ENCODE measurements at places on chromosomes 2 and 18.

DNA sequence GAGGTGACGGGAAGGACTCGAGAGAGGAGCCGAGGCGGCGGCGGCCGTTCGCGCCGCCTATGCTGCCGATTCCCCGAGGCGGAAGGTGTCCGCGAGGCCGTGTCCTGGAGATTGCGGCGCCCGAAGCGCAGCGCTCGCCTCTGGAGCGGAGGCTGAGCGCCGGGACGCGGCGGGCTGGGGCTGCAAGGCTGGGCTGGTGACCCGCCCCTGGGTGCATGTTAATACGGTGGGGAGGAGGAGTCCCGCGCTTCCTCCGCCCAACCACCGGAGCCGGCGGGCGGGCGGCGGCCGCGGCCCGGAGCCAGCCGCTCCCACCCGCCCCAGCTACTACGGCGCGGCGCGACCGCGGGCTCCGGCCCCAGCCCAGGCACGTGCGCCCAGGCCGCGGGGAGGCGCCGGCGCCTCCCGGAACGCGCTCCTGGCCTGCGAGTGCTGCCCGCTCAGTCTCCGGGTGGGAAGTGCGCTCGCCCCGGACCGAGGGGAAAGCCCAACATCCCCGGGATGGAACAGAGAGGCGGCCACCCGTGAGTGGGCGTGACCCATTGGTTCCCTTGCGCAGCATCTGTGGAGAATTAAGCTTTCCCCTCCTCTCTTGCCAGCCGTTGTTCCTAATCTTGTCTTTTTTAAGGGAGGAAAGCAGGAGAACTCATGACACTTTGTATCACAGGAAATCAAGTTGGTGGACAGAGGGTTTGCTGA is at the start of gene DLGAP1:
Gene DLGAP1 (minus strand): TSS at position 195 of the 699 bp plus-strand sequence.
- DNase-seq, result peak; percentile 65

DNA sequence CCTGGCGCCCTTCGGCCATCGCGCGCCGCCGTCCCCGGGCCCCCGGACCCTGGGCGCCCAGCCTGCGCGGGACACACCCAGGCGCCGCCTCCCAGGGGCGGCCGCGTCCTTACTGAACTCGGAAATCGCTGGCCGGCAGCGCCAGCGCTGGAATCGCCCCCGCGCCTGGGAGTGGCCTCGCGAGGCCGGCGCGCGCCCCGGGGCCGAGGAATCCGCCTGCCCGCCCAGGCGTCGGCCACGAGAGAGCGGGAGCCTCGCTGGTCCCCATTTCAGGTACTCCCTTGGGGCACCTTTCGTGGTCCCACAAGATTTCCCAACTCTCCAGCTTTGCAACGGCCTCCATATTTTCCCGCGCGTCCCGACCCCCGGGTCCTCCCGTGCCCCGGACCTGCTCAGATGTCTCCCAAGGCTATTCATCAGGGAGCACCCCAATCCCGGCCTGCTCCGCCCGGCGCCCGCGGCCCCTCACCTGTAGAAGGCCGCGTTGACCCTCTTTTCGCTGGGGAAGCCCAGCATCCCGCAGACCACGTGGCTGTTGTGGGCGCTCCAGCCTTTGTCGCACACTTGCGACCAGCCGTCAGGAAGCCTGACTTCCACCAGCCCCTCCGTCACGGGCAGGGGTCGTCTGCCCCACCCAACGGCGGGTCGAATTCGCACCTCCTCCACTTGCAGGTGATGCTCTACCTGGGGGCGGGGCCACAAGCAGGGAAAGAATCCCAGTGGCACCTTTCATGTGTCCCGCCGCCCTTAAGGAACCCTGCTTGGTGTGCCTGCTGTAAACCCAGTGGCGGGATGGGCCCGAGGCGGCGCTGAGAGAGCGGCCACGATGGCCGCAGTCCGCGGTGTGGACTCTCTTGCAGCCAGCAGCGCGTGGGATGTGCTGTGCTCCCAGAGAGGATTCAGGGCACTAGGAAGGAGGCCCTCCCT is 4.6 kb downstream of the LOXL3 start:
- DNase-seq, result peak; percentile 49

DNA sequence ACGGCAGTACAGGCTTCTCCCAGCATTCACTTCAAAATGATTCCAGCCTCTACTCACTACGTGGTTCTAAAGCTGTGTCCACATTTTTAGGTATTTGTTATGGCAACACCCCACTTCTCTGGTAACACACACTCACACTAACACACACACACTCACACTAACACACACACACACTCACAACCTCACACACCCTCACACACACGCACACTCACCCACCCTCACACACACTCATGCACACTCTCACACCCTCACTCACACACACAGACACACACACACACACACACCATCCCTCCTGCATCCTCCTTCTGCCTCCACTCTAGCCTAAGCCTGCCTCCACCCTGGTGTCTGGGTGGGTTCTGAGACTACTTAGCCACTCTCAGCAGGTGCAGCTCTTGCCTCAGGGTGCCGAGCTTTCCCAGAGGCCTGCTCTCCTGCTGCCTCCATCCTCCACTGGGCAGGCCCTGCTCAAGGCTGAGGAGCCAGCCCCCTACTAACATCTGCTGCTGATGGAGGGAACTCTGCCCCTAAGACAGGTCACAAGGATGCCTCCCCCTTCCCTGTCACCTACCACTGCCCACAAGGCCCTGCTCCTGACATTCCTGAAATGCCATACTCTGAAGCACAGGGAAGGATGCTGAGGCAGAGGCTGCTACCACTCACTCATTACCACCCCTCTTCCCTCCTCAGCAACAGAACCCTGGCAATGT is 63.9 kb downstream of the NCAPH start:
- no peak for DNase-seq

DNA sequence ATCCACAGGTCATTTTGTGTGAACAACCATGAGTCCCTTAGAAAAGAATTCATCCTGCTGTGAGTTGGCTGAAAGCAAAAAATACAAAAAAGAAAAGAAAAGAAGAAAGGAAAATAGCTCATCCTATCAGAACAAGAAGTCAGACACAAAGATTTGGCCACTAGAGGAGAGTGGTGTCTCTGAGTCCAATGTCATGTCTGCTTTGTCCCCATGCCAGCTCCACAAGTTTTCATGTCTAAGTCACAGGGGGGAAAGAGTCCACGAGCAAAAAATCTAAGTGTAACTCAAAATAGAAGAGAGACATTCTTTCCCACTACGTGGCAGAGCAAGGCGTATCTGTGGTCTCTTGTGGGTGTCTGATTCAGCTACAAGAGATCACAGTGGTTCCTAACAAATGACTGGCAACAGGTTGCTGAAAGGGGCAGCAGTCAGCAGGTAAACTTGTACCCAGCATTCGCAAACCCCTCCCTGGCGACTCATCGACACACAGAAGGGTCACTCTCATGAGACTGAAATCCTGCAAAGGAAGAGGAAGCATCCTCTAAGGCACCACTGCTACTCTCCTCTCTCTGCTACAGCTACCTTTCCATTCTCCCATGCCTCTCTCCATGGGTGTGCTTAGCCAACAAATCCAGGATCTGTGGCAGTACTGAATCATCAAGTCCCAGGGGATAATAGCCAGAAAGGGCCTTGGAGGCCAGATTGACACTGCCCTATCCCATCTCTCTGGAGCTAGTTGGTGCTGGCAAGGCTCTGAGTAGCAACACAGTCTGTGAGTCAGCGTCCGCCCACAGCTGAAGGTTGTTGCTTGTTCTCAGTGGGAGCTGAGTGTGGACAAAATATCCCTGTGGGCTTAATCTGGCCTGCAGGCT is 123.0 kb upstream of the SLC39A10 start:
- DNase-seq, result peak; percentile 49

GRCh38 chr2:67201521-67201920 is 195.6 kb upstream of the ETAA1 start:
- no peak for DNase-seq

DNA sequence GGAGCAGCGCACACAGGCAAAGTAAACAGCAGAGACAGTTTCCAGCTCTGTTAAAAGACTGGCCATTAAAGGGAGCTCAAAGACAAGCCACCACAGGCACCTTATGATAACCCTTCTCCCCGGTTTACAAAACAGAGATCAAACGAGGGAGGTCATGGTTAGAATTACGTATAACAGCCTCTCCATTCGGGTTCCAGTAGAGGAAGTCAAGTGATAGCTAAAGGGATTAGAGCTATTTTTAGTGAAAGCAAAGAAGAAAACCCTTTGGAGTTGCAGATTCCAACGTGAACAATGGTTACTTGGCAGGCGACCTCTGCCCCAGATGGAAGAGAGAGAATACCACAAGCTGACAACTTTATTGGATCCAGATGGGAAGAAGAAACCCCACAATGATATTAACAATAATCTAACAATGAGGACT is 31.2 kb upstream of the EDAR start:
- peak; percentile 4 for DNase-seq

GRCh38 chr2:216615298-216616082 is 17.7 kb upstream of the IGFBP2 start:
- DNase-seq, result no peak

DNA sequence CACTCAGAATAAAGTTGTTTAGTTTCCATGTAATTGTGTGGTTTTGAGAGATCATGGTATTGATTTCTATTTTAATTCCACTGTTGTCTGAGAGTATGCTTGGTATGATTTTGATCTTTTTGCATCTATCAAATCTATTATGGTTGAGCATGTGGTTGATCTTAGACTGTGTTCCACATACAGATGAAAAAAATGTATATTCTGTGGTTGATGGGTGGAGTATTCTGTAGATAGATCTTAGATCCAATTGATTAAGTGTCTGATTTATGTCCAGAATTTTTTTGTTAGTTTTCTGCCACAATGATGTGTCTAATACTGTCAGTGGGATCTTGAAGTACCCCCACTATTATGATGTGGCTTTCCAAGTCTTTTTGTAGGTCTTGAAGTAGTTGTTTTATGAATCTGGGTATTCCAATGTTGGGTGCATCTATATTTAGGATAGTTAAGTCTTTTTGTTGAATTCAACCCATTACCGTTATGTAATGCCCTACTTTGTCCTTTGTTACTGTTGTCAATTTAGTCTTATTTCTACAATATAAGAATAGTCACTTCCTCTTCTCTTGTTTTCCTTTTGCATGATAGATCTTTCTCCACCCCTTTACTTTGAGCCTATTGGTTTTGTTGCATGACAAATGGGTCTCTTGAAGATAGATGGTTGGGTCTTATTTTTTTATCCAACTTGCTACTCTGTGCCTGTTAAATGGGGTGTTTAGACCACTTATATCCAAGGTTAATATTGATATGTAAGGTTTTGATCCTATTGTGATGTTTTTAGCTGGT is 101.8 kb downstream of the TRABD2A start:
- no peak for DNase-seq

DNA sequence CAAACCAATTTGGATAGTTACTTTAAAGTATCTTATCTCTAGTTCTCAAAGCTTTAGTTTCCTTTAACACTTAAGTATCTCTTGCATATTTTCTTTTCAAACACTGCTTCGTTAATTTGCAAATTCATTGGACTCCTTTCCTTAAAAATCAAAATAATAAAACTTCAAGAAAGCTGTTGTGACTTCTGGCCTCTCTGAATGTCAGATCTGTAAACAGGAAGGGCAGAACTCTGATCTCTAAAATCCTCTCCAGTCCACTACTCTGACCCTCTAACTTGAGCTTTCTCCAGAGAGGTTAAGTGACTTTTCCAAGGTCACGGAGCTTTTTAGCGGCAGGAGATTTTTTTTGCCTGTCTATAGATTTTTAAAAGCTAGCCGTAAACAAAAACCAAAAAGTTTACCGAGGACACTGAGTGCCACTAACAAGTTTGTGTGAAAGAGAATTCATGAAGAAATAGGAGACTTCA is 155.5 kb downstream of the TGIF1 start:
- no peak for DNase-seq

- no peak for DNase-seq
Measured at GRCh38 chr2:19048593-19049266, 309.7 kb downstream of the OSR1 start.

- no peak for DNase-seq
Measured at GRCh38 chr2:129056309-129056958, 737.8 kb upstream of the HS6ST1 start.
